ENCODE measurements at places on chromosomes 4 and X.

- DNase-seq: no peak
Measured at GRCh38 chr4:82728301-82728700, 70.3 kb downstream of the SCD5 start.

GRCh38 chrX:71216485-71216884 is 6.5 kb upstream of the GJB1 start:
- no peak for DNase-seq

- DNase-seq: no peak
Measured at GRCh38 chr4:7382634-7383014, 52.1 kb downstream of the PSAPL1 start.

DNA sequence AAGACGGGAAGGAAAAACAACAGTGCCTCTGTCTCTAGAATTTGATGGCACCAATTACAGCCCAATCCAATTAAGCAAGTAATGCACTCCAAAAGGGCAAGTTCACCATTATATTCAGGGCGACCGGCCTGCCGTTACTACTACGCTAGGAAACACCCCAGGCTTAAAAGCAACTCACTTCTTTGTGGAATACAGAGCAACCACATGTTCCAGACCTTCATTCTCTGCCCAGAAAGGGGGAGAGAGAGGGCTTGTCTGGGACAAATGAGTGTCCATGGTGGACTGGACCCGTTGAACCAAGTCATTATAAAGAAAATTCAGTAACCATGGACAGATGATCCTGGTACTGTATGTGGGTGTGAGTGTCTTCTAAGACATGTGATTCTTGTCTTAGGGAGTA is 1.6 kb downstream of the KDR start:
- DNase-seq: no peak

DNA sequence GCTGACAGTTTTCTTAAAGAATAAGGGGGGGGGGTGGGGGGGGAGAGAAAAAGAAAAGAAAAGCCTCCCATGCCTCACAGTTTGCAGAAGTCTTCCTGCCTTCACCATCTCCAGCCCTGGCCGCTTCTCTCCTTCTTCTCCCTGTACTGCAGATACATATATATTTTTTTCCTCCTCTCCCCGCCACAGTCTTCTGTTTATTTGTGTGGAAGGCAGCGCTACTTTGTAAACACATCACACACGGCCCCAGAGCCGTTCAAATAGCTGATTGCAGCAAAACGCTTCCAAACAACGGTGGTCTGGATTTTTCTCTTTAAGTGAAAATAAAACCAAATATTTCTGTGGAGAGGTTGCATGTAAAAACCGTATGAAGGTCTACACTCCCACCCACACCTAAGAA is 732 bp downstream of the NLGN4X start:
- no peak for DNase-seq

DNA sequence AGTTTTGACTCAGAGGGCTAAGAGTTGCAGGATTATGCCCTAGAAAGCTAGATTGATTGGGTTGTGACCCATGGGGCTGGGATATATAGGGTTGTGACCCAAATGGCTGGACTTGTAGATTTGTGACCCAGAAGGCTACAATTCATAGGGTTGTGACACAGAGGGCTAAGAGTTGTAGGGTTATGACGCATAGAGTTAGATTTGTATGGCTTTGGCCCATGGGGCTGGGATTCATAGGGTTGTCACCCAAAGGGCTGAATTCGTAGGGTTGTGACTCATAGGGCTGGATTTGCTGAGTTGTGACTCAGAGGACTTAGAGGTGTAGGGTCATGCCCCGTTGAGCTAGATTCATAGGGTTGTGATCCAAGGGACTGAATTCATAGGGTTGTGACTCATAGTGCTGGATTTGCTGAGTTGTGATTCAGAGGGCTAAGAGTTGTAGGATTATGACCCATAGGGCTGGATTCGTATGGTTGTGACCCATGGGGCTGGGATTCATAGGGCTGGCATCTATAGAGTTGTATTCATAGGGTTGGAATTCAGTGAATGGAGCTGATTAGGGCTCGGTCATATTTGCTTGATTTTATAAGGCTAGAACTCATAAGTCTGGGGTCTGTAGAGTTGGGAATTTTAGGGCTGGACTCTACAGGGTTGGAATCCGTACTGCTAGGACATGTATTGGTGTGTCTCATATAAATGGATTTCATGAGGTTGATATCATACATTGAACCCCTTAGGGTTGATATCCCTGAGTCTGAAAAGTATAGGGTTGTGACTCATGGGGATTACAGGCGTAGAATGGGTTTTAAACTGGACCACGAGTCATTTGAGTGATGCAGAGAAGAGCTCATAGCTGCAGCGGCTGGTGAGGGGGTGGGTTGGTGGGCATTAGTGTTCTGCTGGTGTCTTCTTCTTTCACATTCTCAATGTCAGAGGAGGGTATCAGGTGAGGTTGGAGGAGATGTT is 125.7 kb downstream of the CRLF2 start:
- no peak for DNase-seq

- DNase-seq: no peak
Measured at GRCh38 chrX:19543951-19544381, 28.7 kb upstream of the MAP3K15 start.

DNA sequence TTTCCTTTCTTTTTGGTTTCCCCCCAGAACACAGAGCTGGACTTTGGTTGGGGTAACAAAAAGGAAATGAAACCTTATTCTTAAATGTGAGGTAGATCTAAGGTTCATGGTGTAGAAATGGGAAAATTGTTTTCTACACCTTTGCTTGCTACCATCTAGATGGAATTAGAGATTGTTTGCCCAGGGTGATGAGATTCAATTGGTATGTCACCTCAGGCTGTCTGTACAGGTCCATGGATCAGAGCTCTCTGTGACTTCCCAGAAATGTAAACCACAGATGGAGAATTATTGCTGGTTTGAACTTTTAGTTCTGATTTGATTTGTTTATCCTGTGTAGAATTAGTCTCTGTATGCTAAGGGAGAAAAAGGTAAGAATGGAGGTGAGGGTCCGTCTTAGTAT is 146.7 kb downstream of the PCDH7 start:
- DNase-seq: no peak

DNA sequence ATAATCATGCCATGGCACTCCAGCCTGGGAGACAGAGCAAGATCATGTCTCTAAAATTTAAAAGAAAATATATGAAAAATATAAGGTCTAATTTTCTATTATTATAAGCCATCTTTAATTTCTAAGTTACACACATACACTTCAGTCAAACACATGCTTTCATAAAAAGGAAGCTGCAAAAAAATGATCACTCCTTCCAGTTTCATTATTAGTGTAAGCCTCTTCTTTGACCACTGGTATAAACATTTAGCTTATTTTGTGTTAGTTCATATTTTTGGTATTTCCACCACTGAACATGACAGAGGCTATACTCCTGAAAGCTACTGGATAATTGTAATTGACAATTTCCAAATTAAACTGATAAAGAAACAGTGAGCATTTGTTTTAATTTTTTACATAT is 163.3 kb upstream of the USP38 start:
- no peak for DNase-seq

- DNase-seq: no peak
Measured at GRCh38 chr4:155629956-155630355, 36.7 kb upstream of the GUCY1A1 start.

DNA sequence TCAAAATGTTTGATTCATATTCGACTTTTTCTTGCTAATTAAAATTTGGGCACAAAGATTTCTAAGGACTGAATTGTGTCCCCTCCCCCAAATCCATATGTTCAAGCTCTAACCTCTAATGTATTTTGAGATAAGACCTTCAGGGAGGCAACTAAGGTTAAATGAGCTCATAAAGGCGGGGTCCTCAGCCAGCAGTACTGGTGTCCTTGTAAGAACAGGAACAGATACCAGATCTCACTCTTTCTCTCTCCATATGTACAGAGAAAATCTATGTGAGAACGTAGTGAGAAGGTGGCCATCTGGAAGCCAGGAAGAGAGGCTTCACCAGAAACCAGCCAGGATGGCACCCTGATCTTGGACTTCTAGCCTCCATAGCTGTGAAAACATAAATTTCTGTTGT is 116.9 kb downstream of the VEGFC start:
- no peak for DNase-seq

GRCh38 chr4:52799813-52800212 is 48.6 kb upstream of the ERVMER34-1 start:
- DNase-seq: no peak

- DNase-seq: no peak
Measured at GRCh38 chrX:18983666-18984380, at the start of gene PHKA2. Gene PHKA2 (minus strand): TSS chrX:18984114. CDS start chrX:18983932, 182 bp downstream.

- DNase-seq: no peak
Measured at GRCh38 chrX:41670112-41670511, 18.7 kb upstream of the GPR34 start.

GRCh38 chr4:138111462-138112000 is 130.6 kb downstream of the SLC7A11 start:
- no peak for DNase-seq

- peak; percentile 51 for DNase-seq
Measured at GRCh38 chrX:71532078-71532752, 689 bp upstream of the OGT start.

DNA sequence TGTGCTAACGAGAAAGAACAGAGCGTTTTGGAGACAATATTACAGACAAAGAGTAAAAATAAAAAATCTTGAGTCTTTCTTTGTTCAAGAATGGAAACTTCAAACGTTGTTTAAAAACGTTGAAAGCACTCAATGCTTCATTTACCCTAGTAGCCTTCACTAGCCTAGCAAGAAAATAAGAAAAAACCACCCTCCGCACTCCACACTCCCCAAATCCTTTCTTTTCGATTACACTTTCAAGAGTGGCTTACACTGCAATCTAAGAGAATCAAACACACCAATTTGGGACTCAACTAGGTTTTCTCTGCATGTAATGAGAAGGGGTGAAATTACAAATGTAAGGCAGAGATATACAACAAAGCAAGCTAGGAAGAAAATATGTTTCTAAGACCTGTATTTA is 4.7 kb downstream of the TMSB4X start:
- no peak for DNase-seq

DNA sequence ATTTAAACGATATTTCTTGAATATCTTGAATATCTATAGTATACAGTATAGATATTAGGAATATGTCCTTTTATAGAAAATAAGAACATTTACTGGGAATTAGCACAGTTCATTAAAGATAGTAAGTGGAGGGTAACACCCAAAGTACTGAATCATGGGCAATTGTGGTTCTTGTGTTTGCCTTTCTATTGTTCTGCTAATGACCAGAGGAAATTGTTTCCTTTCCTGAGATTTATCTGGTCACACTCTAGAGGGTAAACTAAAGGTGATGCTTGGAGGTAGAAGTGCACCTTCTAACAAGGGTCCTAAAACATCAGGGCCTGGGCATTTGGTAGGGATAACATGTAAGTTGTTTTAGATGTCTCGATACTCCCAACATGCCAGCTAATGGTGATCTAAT is 241.3 kb upstream of the SFRP2 start:
- no peak for DNase-seq

DNA sequence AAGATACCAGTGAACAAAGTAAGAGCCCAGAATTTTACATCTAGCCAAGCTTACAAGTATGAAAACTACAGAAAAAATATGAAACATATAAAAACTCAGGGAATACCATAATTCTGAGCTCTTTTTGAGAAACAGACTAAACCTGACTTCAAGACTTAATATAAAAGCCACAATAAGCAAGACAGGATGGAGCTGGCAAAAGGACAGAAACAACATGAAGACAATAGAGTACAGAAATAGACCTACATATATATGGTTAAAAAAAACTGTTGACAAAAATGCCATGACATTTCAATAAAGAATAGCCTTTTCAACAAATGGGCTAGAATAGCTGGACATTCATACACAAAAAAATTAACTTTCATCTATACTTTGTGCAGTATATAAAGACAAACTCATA is 49.4 kb downstream of the UBA6 start:
- no peak for DNase-seq

DNA sequence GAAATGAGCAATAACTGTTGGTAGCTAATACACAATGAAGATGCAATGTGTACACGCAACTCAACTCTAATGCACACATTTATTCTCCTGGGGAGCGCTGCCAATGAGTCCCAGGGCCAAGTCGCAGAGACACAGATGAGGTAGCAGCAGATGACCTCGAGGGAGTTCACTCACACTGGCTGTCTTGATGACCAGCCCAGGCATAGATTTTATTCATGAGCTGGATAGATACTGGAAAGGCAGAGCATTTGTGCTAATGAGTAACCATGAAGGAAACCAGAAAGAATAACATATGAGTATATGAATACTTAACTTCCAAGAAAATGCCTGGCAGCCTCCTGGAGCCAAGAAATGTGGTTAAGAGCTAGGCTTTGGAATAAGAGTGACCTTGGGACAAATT is 42.3 kb downstream of the RASL11B start:
- DNase-seq: no peak

GRCh38 chrX:114635986-114636385 is 52.1 kb downstream of the HTR2C start:
- DNase-seq: no peak

DNA sequence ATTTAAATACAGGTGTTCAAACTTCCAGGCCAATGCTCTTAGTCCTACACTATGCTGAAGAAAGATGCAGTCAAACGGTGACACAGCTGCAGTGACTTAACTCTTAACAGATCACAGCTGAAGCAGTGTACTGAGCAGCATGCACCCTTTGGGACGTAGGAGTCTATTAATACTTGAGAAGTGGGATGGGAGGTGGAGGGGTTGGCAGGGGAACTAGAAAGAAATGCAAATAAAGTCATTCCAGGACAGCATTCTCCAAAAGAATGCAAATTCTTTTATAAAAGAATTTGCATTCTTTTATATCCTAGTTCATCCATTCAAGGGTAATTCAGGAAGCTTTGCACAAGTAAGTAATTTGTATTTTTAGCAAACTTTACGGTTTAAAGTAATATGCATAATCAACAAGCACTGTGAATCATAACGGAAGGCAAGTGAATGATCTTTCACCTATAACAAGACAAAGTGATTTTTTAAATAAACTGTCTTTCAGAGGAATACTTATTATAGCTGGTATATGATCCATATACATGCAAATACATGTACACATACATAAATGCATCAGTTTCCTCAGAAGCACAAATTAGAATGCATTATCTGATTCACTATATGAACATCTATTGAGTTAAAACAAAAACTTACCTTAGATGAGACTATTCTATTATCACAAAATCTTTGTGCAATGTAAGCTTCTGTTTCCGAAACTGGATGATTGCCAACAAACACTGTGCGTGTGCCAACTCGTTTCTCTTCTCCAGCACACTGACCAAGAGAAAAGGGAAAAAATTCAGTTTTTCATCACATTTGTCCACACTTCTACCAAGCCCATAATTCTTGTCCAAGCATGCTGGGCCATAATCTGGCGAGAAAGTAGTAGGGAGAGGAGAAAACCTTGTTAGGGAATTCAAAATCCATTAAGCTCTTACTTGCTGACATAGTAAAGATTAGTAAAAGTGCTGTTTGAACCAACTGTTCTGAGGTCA is 106.5 kb downstream of the ATP11C start:
- DNase-seq: no peak

- no peak for DNase-seq
Measured at GRCh38 chr4:16864199-16864598, 34.2 kb downstream of the LDB2 start.

- DNase-seq: no peak
Measured at GRCh38 chrX:32195611-32196010, 1015.7 kb downstream of the DMD start.

GRCh38 chr4:73734530-73735001 is 5.8 kb upstream of the CXCL8 start:
- no peak for DNase-seq

- DNase-seq: no peak
Measured at GRCh38 chrX:40987413-40987812, 97.8 kb upstream of the USP9X start.

- DNase-seq: no peak
Measured at GRCh38 chrX:45435481-45435880, 234.8 kb upstream of the DIPK2B start.

GRCh38 chrX:39788521-39788920 is 309.2 kb downstream of the BCOR start:
- DNase-seq: no peak

Data from GF-D8 (cell line).